ENCODE measurements at places on chromosomes 12 and 14.
A peak's percentile ranks its signal among the peaks of the same experiment; 100 is the strongest.

DNA sequence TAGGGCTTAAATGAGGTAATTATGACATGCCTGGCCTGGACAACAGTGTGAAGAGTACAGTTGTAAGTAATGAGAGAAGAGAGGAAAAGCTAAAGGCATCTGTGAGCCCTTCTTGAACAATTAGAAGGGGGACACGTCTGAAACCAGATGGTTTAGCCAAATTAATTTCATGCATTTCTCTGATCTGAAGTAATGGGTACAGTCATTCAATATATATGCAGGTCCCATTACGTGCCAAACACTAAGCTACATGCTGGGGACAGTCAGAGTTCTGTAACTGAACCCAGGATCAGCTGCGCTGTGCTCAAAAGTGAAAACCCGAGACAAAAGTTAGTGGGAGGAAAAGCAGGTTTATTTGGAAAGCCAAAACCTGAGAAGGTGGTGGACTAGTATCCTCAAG lies 207.2 kb upstream of the TMTC1 start:
- DNase-seq: no peak

GRCh38 chr14:76228138-76228537 lies 76.4 kb downstream of the GPATCH2L start:
- no peak for DNase-seq

DNA sequence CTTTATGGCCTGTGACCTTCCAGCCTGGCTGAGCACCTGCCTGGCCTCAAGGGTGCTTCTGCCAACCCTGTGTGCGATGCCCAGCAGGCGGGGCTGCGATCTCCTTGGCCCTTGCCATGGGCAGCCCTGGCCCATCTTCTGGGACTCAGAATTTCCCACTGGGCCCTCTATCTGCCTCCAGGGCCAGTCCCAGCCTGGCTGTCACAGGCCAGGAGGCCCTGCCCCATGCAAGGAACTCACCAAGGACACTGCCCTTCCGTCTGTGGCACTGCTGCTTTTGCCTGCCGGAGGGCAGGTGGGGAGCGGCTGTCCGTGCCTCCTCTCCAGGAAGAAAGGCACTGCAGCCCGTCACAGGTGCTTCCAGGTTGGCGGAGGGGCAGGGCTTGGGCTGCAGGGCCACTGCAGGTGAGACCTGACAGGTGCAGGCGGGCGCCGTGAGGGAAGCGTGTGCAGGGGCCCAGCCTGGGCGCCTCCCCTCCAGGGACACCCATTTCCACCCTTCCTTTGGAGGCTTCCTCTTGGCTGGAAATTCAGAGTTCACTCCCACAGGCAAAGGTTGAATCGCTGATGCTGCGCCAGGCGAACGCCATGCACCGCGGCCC lies 177.8 kb downstream of the KIF26A start:
- no peak for DNase-seq

- DNase-seq: no peak
Measured at GRCh38 chr14:70707138-70708038, 65.7 kb downstream of the TTC9 start.

DNA sequence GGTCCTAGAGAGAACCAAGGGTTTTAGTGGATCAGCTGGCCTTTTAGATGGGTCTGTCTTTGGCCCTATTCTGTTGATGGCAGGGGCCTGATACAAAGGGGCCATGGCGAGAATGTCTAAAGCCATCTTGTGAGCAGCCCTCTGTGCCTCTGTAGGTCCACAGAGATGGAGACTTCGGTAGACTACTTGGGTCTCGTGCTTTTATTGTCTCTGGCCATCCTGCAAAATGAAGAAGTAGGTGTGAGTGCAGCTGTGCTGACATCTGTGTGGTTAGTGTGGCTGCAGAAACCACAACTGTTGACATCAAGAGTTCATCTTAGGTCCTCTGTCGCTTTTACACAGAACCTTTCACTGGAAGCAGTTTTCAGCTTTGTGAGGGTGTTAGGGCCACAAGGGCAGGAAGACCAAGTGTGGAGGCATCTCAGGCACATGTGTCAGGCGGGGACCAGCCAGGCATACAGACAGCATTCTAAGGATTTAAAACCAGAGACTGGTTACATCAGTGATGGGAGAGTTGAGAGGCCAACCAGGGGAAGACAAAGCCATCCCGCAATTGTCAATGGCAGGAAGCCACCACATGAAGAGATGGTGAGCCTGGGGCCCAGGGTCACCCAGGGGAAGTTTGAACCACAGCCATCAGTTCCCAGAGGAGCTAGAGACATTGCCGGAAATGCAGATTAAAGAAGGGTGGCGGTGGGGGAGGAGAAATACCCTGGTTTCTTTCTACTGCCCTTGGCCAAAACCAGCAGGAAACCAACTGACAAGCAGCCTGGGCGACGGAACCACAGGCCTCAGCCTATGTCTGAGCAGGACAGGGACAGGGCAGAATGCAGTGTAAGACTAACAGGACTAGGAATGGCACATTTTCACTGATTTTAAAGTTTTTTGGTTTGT lies 13.0 kb upstream of the TPCN1 start:
- peak; percentile 15 for DNase-seq

- DNase-seq: no peak
Measured at GRCh38 chr14:104223101-104224041, 85.0 kb downstream of the KIF26A start.

GRCh38 chr12:70812136-70812535 lies 108.4 kb downstream of the PTPRR start:
- no peak for DNase-seq

DNA sequence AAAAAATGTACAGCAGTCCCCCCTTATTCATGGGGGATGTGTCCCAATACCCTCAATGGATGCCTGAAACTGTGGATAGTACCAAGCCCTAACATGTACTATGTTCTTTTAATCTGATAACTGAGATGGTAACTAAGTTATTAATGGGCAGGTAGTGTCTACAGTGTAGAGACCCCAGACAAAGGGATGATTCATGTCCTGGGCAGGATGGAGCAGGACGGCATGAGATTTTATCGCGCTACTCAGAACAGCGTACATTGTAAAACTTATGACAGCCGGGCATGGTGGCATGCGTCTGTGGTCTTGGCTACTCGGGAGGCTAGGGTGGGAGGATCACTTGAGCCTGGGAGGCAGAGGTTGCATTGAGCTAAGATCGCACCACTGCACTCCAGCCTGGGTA lies 37.1 kb downstream of the KIAA0586 start:
- DNase-seq: no peak

DNA sequence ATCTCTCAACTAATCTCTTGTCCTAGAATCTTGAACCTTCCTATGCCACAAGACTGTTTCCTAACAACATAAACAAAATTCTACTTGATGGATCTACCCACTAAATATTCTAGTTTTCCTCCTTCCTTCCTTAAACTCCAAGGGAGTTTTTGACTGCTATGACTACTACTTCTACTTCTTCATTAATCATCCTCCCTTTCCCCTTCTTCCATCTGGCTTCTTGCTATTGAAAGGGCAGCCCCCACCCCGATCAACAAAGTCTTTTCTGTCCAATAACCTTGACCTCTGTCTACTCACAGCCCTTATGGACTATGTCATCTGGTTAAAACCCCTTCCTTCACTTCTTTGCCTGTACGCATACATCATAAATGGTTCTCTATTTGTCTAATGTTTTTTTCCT lies 5.6 kb downstream of the LTA4H start:
- no peak for DNase-seq

- no peak for DNase-seq
Measured at GRCh38 chr14:100864206-100864605, 38.3 kb downstream of the MEG3 start.

DNA sequence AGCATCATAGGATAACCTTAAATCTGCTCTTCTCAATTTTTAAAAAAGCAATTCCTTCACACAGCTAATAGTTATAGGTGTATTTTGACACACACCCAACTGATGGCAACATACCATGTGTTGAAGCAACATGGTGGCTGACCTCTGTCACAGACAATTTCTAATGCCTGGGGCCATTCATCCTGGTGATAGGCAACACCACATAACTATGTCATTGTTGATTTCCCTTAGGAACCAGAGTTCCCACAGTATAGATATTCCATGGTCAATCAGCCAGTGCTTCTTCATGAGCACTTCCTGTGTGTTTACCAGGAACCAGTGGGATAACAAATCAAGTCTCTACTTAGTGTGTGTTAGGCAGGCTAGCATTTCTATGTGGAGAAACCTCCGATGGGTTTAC lies 88.3 kb downstream of the FIGNL2 start:
- no peak for DNase-seq

- DNase-seq: no peak
Measured at GRCh38 chr14:23950411-23951135, 3.0 kb upstream of the DHRS4 start.

- DNase-seq: no peak
Measured at GRCh38 chr14:79011091-79011919, 841.1 kb downstream of the NRXN3 start.

GRCh38 chr12:102959391-102959790 lies 1.9 kb downstream of the ASCL1 start:
- no peak for DNase-seq

GRCh38 chr14:93804654-93805053 lies 16.4 kb upstream of the PRIMA1 start:
- no peak for DNase-seq

DNA sequence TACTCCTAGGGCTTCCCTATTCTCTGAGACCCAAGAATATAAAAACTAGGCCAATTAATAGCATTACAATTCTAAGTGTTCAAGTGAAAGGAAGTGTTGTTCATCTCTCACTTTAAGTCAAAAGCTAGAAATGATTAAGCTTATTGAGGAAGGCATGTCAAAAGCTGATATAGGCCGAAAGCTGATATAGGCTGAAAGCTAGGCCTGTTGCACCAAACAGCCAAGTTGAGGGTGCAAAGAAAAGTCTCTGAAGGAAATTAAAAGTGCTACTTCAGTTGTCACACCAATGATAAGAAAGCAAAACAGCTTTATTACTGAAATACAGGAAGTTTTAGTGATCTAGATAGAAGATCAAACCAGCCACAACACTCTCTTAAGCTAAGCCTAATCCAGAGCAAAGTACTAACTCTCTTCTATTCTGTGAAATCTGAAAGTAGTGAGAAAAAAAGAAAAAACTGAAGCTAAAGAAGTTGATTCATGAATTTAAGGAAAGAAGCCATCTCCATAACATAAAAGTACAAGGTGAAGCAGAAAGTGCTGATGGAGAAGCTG lies 68.9 kb downstream of the SLC6A15 start:
- no peak for DNase-seq

- DNase-seq: no peak
Measured at GRCh38 chr12:54959291-54960018, 25.1 kb downstream of the TESPA1 start.

GRCh38 chr12:10562306-10562933 lies 51.0 kb downstream of the MAGOHB start:
- DNase-seq: no peak

DNA sequence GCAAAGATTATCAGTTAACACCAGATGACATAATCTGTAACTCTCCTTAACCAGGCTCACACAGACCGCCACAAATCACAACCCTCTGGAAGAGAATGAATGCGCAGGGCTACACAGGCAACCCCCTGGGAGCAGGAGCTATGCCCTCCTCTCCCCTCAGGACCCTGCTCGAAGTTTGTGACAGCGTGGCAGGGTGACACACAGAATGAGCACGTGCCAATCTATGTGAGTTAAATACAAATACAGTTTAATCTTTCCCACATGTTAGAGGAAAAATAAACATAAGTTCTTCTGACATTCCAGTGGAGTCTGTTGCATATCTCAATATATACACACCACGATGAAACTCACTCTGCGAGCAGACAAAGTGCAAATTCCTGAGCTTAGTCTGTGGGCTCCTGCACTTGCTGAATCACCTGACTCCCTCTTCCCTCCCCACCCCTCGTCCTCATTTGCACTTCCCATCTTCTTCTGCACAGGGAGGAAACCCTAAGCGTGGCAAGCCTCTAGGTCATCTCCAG lies 37.6 kb downstream of the BCAT1 start:
- no peak for DNase-seq

- DNase-seq: no peak
Measured at GRCh38 chr12:114683709-114684097, 272 bp downstream of the TBX3 start.

- no peak for DNase-seq
Measured at GRCh38 chr12:19206493-19207077, 77.1 kb downstream of the PLEKHA5 start.

DNA sequence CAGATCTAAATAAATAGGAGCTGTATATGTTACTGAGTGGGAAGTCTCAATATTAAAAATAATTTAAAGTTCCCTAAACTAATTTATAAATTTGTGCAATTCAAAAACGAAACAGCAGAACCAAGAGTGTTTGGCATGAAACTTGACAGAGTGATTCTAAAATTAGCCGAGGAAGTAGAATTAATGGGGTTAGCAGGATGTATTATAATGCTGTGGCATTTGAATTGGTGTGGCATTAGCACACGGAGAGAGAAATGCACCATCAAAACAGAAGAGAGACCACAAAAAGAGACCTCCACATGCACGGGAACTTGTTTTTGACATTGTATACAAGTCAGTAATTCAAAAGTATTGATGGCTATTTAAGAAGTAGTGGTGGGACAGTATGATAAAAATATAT lies 366.0 kb upstream of the RGS6 start:
- no peak for DNase-seq

- no peak for DNase-seq
Measured at GRCh38 chr14:42469637-42470426, 863.2 kb downstream of the LRFN5 start.
